Occipital lobe (tissue), 3 donors: ENCODE measurements at places on chromosomes 4 and X. TPM values are rescaled to one million over a fixed set of nuclear protein-coding genes. Genes with fewer than 3 reads are reported as not detected.

Gene NFXL1
- total RNA-seq, result 17.5 TPM

Gene PNMA6A
- 18.1 TPM for total RNA-seq

Gene SHISA3
- total RNA-seq, result 0.16 TPM

Gene SEC24D
- total RNA-seq, result 10.1 TPM

Gene UCP1
- total RNA-seq, result not detected

Gene ADH1B
- total RNA-seq, result 0.16 TPM
